Fibroblast of skin of right quadriceps (primary cell): ENCODE measurements at places on chromosomes 5 and 9.
A peak's percentile ranks its signal among the peaks of the same experiment; 100 is the strongest.

DNA sequence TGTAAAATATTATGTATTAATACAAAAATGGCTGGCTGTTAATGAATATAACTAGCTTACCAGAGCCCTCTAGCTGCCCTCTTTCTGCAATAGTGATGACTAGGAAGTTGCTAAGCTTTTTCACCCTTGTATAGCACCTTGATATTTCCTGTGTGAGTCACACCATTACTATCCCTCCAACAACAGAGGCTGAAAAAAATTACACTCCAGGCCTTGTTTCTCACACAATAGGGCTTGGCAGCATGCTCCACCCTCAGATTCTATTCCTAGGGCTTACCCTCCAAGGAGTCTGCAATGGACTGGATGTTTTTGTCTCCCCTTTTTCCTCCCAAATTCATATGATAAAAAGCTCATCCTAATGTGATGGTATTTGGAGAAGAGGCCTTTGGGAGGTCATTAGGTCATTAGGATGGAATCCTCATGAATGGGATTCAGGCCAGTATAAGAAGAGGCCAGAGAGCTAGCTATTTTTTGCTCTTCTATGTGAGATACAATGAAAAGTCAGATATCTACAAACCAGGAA lies 184.6 kb upstream of the MAP1B start:
- DNase-seq: peak; percentile 81

GRCh38 chr5:18010053-18010452 lies 375.8 kb downstream of the TAF11L14 start:
- DNase-seq: no peak

GRCh38 chr5:32428426-32428825 lies 16.1 kb downstream of the ZFR start:
- DNase-seq: no peak

DNA sequence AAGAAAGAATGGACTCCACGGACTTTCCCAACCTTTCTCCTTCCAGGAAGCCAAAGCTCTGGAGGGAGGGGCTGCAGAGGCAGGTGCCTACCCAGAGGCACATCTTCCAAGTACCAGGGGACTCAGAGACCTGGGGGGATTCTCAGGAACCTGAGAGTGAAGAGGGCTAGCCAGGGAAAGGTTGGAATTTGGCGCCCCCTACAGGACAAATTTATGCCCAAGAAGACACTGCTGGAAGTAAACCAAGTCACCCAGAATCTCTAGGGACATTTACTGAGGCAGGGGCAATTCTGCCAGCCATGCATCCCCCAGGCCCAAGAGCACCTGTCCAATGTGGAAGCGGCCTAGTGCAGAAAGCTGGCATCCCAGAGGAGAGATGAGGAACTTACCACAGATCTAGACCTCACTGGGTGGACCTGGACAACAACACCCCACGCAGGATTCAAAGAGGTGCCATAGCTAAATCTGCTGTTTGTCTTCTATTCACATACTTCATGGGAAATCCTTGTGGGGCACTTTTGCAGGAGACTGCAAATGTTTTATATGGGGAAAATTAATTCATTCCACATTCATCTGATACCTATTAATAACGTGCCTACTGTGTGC lies 25.9 kb upstream of the IDNK start:
- peak; percentile 38 for DNase-seq

DNA sequence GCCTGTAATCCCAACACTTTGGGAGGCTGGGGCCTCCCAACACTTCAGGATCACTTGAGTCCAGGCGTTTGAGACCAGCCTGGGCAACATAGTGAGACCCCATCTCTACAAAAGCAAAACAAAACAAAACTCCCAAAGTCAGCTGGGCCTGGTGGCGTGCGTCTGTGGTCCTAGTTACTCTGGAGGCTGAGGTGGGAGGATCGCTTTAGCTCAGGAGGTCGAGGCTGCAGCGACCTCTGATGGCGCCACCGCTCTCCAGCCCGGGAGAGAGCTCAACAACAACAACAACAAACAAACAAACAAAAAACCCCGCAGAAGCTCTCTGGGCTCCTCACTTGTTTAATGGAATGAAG lies 528 bp downstream of the ACOT12 start:
- no peak for DNase-seq

GRCh38 chr5:30343707-30344106 lies 849.8 kb upstream of the CDH6 start:
- no peak for DNase-seq

GRCh38 chr5:78648359-78649210 lies at the start of gene LHFPL2:
TSS of gene LHFPL2 (minus strand) at chr5:78648772. CDS start at chr5:78510213, 138,559 bp downstream.
- peak; percentile 62 for DNase-seq

- no peak for DNase-seq
These were observed 510.1 kb upstream of the ADAMTS16 start for GRCh38 chr5:4630031-4630430.

DNA sequence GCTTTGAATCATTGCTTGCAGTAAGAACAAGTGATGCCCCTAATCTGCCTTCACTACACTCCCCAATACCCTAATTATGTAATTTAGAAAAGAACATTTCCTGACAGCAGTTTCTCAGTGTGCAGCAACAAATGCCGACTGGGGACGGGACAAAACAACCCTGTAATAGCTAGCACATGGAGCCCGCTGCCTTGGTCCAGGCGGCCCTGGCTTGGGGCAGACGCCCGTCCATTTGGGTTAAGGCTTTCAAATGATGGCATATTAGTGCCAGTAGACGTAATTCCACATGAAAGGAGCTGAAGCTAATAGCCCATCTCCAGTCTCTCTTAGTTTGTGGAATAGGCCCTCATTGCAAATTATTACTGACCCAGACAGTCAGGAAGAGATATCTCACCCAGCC lies 150.6 kb upstream of the PITX1 start:
- no peak for DNase-seq

GRCh38 chr5:97714424-97714823 lies 531.4 kb upstream of the RIOK2 start:
- DNase-seq: no peak

DNA sequence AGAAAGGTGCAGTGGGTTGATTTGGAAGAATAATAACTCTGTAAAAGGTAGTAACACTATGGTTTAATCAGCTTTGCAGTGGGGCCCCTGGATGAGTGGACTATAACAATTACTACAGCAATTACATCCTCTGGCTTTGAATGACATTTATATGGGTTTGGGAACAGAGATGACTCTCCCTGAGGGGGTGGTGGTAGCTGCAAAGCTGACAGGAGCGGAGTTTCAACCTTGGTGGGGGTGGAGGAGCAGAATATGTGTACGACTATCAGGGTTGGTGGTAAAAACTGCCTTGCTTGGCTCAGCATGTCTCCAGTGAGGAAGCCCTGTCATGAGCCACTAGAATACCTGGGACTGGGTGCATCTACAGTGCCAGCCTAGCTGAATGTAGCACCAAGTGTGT lies 28.3 kb upstream of the NR3C1 start:
- no peak for DNase-seq

DNA sequence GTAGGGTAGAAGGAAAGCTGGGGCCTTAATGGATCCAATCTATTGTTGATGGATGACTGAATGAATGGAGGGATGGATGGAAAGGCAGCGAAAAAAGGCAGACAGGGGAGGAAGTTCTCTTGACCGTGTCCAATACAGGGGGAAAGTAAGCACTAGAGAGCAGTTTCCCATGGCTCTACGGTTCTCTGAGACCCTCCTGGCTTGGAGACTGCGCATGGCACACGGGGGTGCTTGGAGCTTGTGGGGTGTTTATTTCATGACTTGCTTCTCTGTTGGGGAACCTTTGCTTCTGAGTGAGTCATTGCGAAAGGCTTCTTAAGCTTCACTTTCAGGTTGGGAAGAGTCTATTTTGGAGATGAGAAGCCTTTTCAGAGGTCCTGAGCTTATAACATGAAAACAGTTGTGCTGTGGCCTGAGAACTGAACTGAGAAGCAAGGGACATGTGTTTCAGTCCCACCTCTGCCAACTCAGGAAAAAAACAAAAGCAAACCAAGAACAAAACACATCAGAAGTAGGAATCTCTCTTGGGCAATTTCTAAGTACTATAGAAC lies 12.8 kb upstream of the TEX48 start:
- no peak for DNase-seq

- DNase-seq: no peak
These were observed 204.8 kb downstream of the HCN1 start for GRCh38 chr5:45491368-45491767.

DNA sequence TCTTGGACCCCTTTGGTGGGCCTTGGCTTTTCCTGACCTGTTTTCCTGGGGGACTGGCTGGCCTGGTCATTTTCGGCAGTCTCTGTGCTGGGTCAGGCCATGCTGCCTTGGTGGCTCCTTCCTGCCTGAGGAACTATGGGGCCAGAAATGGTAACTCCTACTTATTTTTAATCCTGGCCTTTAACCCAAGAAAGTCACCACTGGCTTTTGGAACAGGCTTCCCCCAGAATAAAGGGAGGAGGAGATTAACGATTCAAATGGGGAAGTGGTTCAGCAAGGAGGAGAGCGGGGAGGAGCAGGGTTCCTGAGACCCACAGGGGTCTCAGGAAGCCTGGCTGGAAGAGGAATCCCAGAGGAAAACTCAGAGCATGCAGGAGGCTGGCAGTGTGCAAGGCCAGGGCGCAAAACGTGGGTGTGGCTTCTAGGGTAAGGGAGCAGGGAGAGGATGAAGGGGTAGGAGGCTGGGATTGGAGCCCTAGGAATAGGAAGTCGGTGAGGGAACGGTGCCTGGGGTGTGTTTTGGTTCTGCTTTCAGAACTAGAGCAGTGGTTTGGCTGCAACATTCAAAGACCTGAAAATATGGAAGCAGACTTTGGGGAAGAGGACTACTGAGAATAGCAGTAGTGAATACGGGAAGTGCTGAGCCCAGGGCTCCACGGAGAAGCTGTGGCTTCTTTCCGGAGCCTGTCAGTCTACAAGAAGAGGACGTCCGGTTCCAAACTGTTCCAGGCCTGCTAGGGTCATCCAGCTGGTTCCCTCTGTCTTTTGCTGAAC lies 271.1 kb upstream of the KLF4 start:
- no peak for DNase-seq

DNA sequence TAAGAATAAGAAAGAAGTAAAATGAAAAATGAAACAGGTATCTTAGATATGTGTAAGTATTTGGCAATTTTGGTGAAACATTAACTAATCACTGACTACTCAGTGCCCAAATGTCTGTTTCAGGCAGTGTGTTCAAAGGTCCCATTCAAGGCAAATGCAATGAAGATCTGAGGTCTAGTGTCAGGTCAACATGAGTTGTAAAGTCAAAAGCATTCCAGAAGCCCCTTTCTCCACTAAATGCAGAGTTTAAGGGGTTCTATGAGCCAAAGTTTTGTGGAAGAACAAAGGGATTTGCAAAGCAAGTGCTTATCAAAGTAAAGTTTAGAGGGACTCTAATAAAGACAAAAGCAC lies 71.0 kb upstream of the GPBP1 start:
- DNase-seq: no peak

DNA sequence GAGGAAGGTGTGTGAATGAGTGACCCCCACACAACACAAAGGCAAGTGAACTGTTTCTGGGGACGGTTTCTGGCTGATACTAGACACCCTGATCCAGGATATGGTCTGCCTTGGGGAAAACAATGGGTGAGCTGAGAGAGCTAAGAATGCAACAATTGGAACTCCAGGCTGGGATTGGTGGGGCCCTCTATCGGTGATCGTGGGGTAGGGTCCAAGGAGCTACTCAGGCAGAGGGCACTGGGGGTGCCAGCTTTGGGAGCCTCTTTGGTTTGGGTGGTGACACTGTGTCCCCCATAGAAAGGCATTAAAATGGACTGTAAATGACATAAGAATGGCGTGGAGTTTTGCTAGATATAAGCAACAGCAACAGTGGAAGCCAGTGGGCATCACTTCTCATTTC lies 439.1 kb downstream of the DMAC1 start:
- no peak for DNase-seq

DNA sequence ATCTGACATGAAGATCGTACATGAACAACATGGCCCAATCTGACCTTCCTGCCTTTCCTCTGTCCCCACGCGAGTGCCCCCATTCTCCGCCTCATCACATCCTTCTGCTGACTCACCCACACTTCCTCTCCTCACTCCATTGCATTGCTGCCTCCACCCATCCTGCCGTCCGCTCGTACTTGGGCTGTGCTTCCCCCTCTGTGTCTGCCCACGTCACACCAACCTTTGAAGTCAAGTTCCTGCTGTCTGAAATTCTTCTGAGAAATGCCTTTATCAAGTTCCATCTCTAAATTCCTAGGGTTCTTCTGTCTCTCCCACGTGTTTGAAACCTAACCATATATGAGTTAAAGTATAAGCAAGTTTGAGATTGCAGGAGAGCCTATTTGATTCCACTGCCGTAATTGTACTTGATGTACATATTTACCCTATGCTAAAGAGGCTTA lies 18.0 kb upstream of the STARD4 start:
- DNase-seq: peak; percentile 74

DNA sequence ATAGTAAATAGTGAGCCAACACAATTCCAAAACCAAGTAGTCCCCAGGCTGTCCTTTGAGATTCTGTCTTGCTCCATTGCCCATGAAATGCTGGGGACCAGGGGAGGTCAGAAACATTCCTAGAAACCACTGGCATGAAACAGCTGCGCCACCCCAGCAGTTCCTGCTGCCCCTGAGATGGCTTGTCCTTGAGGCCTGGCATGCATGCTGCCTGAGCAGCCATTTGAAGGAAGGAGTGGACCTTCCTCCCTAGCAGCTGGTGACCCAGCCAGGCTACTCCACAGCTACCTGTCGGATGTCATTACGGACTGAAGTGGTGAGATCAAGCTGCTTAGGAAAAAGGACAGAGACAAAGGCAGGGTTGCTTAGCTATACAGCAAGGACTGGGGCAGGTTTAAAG lies 260.6 kb downstream of the DENND1A start:
- no peak for DNase-seq
